ENCODE measurements at places on chromosomes 2 and 18. TPM values are rescaled to one million over a fixed set of nuclear protein-coding genes. Genes with fewer than 3 reads are reported as not detected.

The NTSR2 gene
- total RNA-seq: not detected

The MIB1 gene
- 69.9 TPM for total RNA-seq

The MAL gene
- total RNA-seq: not detected

GRCh38 chr2:232293191-232293590, 85.4 kb upstream of the ALPP start:
- DNase-seq: no peak

GRCh38 chr18:10336749-10337350, 117.6 kb upstream of the APCDD1 start:
- DNase-seq: no peak

All from A172 (cell line).